ENCODE measurements at places on chromosomes 7 and 10.

GRCh38 chr7:151853896-151854719 is 22.8 kb downstream of the PRKAG2 start:
- DNase-seq, result no peak

- DNase-seq, result no peak
These were observed 14.2 kb upstream of the HPS1 start for GRCh38 chr10:98460837-98461499.

- peak; percentile 34 for DNase-seq
These were observed 67.5 kb downstream of the PFKFB3 start for GRCh38 chr10:6269953-6270867.

DNA sequence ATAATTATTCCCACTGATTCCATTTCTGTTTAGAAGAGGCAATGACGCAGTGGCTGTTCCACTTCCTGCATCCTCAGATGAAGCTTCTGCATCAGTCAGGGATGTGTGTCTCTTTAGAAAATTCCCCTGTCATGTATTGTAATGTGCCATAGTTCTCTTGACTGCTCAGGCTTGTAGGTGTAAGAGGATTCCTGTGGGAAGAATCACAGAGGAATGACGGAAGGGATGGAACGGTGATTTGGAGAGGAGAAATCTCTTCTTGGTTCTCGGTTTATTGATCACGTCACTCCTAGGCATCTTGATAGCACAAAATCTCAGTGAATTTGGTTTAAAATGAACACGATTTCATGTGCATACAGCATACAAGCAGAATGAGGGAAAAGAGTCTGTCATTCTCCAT is 69.8 kb upstream of the PRKCQ start:
- DNase-seq, result no peak

DNA sequence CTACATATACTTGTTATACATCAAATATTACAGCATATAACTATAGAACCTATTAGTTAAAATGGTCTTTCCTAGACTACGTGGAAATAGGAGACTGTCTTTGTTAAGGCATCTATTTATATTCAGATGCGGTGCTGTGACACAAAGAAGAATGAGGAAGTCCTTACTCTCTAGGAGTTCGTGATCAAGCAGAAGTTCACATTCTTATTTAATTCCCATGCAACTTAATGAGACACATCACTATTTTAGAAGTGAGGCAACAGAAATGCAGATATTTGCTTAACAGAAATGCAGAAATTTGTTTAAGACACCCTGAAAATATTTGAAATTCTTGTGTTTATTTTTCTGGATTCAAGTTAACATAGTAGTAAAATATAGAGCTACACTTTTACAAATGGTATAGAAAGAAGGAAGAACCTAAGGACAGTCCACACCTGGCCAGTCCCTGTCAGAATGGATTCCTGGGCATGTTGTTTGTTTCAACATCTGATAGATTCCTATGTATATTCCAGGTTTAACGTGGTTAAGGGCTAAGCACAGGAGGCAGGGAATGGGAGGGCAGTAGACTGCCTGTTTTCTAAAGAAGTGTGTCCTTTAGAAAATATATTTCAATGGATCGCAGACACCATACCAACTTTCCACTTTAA is 70.6 kb upstream of the NXPH1 start:
- DNase-seq, result no peak

DNA sequence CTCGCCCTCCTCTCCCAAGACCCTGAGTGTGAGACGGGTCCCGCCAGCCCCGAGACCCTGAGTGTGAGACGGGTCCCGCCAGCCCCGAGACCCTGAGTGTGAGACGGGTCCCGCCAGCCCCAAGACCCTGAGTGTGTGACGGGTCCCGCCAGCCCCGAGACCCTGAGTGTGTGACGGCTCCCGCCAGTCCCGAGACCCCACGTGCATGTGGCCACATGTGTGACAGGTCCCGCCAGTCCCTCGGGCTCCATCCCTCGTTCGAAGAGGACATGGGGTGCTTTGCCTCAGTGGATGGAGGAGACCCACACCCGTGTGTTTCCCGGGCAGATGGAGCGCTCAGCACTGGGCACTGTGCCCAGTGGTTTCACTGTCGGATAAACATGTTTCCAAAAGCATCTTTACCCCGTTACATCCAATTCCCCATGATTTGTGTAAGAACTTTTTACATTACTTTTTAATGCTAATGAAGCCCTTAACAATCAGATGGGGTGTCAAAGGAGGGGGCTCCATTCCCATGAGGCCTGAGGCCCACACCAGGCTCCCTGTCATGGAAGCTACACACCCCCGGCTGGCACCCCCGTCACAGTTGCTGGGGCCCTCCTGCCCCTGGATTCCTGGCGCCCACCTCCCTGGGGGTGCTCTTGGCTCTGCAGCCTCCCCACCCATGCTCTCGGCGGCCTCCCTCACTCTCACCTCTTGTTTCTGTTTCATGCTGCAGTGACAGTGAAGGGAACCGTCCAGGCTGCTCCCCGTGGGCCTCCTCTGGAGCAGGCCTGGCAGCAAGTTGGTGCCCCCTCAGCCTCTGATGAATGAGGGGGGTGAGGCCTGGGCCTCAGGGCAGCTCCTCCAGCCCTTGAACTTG is 48.5 kb upstream of the CFAP46 start:
- DNase-seq, result no peak

- DNase-seq, result no peak
These were observed 216.6 kb downstream of the TWIST1 start for GRCh38 chr7:18900803-18901202.

DNA sequence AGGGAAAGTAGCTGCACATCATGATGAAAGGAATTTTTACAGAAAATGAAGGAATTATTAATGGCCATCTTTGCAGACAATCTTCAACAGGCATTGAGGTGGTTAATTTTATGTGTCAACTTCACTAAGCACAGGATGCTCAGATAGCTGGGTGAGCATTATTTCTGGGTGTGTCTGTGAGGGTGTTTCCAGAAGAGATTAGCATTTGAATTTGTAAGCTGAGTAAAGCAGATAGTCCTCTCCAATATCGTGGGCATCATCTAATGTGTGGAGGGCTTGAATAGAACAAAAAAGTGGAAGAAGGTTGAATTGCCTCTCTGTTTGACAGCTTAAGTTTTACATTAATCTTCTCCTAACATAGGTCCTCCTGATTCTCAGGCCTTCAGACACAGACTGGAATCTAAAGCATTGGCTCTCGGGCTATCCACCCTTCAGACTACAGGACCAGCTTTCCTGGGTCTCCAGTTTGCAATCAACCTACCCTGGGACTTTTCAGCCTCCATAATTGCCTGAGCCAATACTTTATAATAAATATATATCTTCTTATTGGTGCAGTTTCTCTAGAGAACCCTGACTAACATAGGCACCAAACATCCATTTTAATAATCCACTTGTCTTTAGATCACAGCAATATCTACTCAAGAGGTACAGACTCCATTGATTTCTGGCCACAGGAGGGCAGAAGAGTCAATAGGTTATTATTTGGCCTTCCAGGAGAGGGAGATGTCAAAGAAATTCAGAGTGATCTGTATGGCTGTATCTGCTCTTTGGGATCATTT is 10.5 kb upstream of the CRPPA start:
- no peak for DNase-seq

DNA sequence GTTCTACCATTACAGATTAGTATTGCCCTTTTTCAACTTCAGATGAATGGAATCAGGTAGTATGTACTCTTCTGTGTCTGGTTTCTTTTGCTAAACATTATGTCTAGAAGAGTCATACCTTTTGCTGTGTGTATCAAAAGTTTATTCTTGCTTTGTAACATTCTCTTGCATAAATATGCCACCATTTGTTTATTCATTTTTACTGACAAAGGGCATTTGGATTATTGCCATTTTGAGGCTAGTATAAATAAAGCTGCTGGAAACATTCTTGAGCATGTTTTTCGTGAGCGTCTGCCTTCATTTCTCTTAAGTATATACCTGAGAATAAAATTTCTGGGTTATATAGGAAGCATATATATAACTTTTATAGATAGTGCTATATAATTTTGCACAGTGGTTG is 121.7 kb upstream of the CSTF2T start:
- DNase-seq, result no peak

DNA sequence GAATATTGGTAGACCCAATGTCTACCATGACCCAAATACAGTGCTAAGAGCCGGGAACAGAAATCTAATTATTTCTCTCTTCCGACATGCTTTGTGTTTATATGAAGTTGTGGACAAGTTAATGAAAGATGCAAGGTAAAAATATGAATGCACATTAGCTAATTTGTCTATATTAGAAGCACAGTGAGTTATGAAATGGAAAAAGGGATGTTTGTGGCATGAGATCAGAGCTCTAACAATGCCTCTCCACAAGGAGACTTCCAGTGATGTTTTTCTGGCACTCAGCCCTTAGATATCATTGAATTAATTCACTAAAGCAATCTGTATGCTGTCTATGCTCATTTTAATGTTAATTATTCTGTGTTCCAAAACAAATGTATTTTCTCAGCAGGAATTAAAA is 897.2 kb downstream of the CNTNAP2 start:
- DNase-seq, result no peak

GRCh38 chr7:101390901-101391301 is 28.2 kb downstream of the COL26A1 start:
- DNase-seq, result no peak

GRCh38 chr10:67011480-67011879 is 85.6 kb downstream of the LRRTM3 start:
- no peak for DNase-seq

- no peak for DNase-seq
These were observed 3.8 kb downstream of the GIMAP1 start for GRCh38 chr7:150719960-150720891.

DNA sequence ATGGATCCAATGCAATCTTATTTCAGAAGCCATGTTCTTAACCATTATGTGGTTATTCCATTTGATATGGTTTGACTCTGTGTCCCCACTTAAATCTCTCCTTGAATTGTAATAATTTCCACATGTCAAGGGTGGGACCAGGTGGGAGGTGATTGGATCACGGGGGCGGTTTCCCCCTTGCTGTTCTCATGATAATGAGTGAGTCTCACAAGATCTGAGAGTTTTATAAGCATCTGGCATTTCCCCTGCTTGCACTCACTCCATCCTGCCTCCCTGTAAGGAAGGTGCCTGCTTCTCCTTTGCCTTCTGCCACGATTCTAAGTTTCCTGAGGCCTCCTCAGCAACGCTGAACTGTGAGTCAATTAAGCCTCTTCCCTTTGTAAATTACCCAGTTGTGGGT is 32.0 kb upstream of the TSPAN13 start:
- no peak for DNase-seq

GRCh38 chr7:139044813-139045794 is 9.3 kb upstream of the ZC3HAV1L start:
- no peak for DNase-seq
